ENCODE measurements at places on chromosomes 13 and 19.
A peak's percentile ranks its signal among the peaks of the same experiment; 100 is the strongest.

- DNase-seq = peak; percentile 68
These were observed at the start of gene ZNF507 for GRCh38 chr19:32345261-32346207. Gene ZNF507, plus strand, starts transcription at chr19:32345610. Its CDS starts 7,221 bp downstream, at chr19:32352831.

GRCh38 chr13:110677731-110678545, 28.0 kb downstream of the CARS2 start:
- DNase-seq = peak; percentile 75

GRCh38 chr13:60759499-60759898, 362.5 kb downstream of the TDRD3 start:
- DNase-seq = peak; percentile 5

GRCh38 chr19:398719-399118, 10.2 kb downstream of the C2CD4C start:
- no peak for DNase-seq

GRCh38 chr19:33676999-33677665, 55.4 kb downstream of the CHST8 start:
- DNase-seq = no peak

DNA sequence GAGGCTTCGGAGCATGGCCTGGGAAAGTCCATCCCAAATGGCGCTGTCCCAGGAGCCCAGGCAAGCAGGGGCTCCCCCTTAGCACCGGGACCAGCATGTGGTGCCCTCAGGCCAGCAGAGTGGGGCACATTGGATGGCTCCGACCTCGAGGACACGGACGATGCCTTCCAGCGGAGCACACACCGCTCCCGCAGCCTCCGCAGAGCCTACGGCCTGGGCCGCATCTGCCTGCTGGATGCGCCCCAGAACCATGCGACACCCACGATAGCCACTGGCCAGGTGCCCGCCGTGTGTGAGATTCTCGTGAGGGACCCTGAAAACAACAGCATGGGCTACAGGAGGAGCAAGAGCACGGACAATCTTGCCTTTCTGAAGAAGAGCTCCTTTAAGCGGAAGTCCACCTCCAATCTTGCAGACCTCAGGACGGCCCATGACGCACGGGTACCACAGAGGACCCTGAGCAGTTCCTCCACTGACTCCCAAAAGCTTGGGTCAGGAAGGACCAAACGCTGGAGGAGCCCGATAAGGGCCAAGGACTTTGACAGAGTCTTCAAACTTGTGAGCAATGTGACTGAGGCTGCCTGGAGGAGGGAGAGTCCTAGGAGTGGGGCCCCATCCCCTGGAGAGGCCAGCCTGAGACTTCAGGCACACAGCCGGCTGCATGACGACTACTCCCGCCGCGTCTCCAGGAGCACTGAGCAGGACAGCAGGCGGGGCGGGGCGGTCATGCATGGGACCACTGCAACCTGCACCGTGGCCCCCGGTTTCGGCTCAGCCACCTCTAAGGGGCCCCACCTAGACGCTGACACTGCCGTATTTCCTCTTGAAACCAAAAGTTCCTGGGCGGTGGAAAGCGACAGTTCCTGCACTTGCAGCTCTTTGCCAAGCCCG, 63.1 kb downstream of the SPATA13 start:
- DNase-seq = no peak

DNA sequence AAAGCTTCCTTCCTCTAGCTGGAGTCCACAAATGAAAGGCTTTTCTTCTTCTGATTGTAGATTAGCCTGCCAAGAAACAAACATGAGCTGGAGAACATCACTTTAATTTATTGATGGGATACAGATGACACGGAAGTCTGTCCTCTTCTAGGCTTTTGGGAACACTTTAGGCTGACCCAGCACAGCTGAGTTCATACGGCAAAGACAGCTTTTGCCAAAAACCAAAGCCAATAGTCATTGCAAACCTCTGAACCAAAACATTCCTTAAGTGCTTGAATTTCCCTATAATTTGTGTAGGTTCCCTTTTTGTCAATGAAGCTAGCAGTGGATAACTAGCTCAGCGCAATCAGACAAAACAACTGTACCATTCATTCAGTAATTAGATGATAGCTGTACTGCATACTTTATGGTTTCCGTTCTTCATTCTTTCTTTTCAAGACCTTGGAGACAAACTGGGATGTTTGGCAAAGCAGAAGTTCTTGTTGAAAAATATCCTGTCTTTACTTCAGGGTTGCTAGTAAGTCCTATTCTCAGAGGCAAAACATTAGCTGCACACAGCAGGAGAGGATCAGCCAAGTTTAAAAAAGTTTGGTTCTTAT, 95.7 kb upstream of the SPRY2 start:
- no peak for DNase-seq

GRCh38 chr13:85411591-85411990, 387.6 kb downstream of the SLITRK6 start:
- no peak for DNase-seq

- peak; percentile 96 for DNase-seq
These were observed 239.0 kb downstream of the RGCC start for GRCh38 chr13:41696163-41697003.

DNA sequence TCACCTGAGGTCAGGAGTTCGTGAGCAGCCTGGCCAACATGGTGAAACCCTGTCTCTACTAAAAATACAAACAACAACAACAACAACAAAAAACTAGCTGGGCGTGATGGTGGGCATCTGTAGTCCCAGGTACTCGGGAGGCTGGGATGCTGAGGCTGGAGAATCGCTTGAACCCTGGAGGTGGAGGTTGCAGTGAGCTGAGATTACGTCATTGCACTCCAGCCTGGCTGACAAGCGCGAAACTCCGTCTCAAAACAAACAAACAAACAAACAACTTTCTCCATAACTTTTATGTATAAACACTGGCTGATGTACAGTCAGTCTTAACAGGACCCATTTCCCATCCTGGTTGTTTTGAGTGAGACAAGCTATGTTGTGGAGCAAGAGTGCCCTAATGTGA, 5.8 kb upstream of the CYP4F8 start:
- DNase-seq = no peak

DNA sequence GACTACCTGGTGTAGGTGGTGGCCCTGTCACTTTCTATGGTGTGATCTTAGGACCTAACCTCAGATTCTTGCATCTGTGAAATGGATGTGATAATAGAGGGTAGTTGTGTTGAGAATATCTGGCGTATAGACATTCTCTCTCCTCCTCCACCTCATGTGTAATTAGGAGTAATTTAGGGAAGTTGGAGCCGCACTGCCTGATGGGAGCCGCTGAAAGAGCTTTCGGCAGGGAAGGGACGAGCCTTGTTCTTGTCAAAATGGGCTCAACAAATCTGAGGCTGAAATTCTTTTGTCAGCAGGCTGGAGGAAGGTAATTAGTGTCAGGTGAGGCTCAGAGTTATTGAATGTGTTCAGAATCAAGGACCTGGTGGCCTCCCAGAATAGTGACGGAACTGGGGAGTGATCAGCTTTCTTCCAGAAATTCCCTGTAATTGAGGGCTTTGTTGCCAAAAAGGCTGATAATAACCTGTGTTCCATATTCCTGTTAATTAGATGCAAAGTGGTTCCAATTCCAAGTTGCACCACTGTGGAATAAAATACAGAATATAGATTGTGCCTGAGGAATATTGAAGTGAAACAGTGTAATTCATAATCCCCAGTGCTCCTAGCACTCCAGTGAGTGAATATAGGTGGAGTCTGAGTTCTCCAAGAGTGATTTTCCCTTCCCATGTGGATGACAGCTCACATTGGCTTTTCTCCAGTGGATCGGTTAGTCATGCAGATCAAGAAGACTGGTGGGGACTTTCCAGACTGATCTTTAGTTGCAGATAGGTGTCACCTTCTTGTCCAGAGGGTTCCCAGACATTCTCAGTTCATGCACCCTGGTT, 47.5 kb downstream of the SPATA13 start:
- DNase-seq = peak; percentile 85

- DNase-seq = peak; percentile 32
These were observed 206.8 kb upstream of the TMTC4 start for GRCh38 chr13:100881291-100881864.

GRCh38 chr19:4800591-4801081, 9.1 kb downstream of the FEM1A start:
- DNase-seq = no peak

GRCh38 chr13:100633461-100633860, 41.1 kb downstream of the TMTC4 start:
- DNase-seq = peak; percentile 94

- DNase-seq = peak; percentile 34
These were observed 26.2 kb downstream of the RAP2A start for GRCh38 chr13:97460004-97460775.

- peak; percentile 81 for DNase-seq
These were observed 6.8 kb upstream of the DGKH start for GRCh38 chr13:42041684-42042035.

DNA sequence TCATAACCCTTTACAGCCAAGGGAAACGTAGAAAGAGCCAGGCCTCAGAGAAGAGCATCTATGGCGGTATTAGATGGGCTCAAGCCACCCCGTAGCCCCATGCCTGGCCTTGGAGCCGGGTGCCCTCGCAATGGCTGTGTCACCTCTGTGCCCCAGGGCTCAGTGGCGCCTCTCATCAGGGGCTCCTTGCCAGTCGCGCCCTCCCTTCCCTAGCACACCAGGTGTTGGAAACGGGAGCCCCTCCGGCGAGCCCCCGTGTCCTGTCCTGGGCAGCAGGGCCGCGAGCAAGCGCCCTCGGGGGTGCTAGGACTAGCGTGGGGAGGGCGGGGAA, 453 bp downstream of the ZNF256 start:
- peak; percentile 15 for DNase-seq

DNA sequence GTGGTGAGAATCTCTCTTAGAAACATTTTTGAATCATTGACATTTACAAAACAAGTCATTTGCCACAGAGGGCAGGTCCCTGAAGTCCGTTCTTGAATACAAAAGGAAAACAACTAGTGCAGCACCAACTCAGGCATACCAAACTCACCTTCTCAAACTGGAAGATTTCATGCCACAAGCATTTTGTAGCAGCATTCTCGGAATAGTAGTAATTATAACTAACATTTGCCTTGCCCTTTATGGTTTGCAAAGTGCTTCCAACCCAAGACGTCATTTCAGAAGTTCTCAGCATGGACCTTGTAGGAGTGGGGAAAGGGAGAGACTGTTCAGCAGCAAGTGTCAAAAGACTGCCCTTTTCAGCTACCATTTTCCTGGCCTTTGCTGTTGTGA, 344.6 kb downstream of the RFC3 start:
- peak; percentile 76 for DNase-seq

- no peak for DNase-seq
These were observed 21.9 kb downstream of the IGFL1 start for GRCh38 chr19:46251416-46251815.

- DNase-seq = no peak
These were observed 1.6 kb downstream of the NBEA start for GRCh38 chr13:34943436-34944273.

DNA sequence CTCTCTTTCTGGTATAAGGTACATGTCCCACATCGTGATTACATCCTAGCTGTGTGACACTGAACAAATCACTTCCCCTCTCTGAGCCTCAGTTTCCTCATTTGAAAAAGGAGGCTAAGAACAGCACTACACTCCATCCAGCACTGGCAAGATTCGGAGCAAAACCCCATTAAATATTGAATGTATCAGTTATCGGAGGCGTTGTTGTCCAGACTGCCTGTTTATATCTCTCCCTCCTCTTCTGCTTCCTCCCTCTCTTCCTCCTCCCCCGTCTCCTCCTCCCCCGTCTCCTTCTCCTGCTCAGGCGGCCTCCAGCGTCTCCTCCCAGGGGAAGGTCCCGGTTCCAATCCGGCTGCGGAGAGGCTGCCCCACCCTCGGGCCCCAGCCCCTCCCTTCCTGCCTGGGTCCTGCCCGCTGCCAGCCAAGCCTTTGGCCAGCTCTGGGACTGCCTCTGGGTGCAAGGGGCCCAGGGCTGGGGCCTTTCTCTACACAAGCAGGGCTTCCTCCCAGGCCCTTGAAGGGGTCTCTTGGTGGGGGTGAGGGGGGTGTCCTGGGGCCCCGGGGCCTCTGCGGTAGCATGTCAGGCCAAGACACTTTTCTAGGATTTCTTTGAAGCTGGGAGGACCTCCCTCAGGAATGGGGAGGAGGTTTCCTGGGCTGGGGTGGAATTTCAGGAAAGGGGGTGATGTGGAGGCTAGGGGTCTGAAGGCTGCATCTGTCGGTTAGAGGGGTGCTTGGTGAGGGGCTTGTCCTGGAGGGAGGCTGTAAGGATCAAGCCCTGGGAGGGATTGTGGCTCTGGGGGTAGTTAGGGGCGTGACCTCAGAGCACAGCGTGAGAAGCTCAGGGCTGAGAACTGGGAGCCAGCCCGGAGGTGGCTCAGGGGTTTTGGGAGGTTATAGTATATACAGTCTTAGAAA, 1.9 kb downstream of the RRAS start:
- peak; percentile 72 for DNase-seq

DNA sequence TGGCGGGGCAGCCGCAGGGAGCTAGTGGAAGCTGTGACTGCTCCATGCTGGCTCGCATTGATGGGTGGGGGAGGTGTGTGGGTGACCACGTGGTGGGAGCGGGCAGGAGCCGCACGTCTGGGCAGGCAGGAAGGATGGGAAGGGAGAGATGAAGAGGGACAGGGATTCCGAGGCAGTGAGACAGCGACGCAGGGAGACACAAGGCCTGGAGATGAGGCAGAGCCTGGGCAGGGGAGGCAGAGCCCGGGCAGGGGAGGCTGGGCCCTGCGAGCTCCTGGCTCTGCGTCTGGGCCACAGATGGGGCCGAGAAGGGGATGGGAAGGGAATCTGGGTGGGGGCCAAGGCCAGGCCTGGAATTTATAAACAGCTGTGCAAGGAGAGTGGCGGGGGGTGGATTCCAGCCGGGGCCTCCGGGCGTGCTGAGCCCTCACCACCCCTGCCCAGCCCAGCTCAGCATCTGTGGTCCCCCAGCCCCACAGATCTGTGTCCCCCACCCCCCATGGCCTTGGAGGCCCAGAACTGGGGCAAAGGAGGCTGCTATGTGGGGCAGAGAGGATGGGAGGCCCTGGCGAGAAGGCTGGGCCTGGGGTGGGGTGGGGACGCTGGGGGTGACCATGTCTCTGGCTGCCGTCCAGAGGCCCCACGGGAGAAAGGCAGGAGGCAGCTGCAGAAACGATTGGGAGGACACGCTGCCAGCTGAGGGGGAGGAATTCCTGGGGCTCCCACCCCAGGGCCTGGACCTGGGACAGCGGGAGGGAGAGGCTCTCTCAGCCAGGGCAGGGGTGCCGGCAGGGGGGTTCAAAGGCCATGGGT, 6.0 kb downstream of the EHD2 start:
- peak; percentile 95 for DNase-seq

DNA sequence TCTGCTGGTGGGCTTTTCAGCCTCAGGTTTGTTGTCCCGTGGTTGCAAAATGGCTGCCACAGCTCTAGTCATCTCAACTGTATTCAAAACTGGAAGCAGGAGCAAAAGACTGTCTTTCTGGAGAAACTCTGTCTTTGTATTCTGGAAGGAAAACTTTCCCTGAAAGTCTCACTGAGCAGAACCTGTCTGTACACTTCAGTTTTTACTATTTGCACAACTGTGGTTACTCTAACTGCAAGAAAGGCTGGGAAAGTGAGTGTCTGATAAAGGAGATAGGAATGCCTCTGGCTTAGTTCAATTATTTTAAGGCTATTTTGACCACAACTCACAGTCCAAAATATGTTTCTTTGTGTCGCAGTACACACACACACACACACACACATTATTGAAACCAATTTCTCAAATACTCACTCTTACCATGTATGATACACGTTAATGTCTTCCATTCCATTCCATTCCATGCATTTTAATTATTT, 49.7 kb upstream of the EHD2 start:
- peak; percentile 95 for DNase-seq
